Vagina (tissue), 2 donors: ENCODE measurements at places on chromosomes 3 and 15.
A peak's percentile ranks its signal among the peaks of the same experiment; 100 is the strongest.

GRCh38 chr3:69959581-69959980 is 40.0 kb upstream of the SAMMSON start:
- no peak for DNase-seq
- peaks cover 24% of the 10 kb centered on the region for H3K36me3 ChIP-seq
- H3K4me3 ChIP-seq: no peak overlapping the region
- no peak overlapping the region for H3K27ac ChIP-seq
- no peaks in the 10 kb centered on the region for H3K27me3 ChIP-seq

- no peak overlapping the region for H3K4me3 ChIP-seq
- H3K4me1 ChIP-seq: peaks cover 15% of the 10 kb centered on the region
- H3K27ac ChIP-seq: no peak overlapping the region
- no peaks in the 10 kb centered on the region for H3K27me3 ChIP-seq
- no peak for DNase-seq
Measured at GRCh38 chr3:72664184-72664975, 183.9 kb downstream of the SHQ1 start.

DNA sequence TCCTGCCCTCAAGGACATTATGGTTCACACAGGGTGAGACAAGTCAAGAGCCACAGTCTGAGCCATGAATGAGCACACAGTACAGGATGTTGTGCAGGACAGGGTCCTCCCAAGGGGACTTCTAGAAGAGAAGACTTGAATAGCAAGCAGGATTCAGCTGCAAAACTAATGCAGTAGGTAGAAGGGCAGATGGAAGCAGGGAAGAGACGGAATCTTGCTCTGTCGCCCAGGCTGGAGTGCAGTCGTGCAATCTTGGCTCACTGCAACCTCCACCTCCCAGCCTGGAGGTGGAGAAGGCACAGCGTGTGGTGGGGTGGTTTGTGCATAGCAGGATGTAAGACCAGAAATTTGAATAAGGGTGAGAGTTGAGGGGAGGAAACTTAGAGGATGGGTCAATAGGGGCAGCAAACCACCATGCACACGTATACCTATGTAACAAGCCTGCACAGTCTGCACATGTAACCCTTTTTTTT is 8.0 kb downstream of the BCL2L10 start:
- no peak for DNase-seq
- H3K4me3 ChIP-seq: no peak overlapping the region
- H3K4me1 ChIP-seq: peaks cover 20% of the 10 kb centered on the region
- no peaks in the 10 kb centered on the region for H3K27me3 ChIP-seq

DNA sequence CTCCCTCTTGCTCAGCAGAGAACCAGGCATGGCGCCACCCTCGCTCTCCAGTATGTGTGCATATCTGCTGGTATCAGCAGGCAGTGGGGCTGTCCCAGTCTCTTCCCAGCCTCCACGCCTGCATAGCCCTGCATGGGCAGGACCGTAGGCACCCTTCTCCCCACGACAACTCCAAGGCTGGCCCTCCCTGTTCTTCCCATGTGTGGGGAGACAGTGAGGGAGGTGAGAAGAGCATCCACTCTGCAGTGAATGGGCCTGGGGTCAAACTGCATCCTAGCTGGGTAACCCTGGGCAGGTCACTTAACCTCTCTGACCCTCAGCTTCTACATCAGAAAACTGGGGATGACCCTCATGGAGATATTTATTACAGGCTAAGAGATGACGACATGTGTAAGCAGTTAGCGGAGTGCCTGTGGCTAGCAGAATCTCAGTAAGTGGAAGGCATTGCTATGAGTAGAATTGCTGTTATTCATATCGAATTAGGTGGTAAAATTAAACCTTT is 13.3 kb upstream of the SSUH2 start:
- no peak for DNase-seq
- H3K4me3 ChIP-seq: no peak overlapping the region
- H3K36me3 ChIP-seq: no peaks in the 10 kb centered on the region
- H3K4me1 ChIP-seq: no peaks in the 10 kb centered on the region
- peak overlapping the region; percentile 5 for H3K27ac ChIP-seq

DNA sequence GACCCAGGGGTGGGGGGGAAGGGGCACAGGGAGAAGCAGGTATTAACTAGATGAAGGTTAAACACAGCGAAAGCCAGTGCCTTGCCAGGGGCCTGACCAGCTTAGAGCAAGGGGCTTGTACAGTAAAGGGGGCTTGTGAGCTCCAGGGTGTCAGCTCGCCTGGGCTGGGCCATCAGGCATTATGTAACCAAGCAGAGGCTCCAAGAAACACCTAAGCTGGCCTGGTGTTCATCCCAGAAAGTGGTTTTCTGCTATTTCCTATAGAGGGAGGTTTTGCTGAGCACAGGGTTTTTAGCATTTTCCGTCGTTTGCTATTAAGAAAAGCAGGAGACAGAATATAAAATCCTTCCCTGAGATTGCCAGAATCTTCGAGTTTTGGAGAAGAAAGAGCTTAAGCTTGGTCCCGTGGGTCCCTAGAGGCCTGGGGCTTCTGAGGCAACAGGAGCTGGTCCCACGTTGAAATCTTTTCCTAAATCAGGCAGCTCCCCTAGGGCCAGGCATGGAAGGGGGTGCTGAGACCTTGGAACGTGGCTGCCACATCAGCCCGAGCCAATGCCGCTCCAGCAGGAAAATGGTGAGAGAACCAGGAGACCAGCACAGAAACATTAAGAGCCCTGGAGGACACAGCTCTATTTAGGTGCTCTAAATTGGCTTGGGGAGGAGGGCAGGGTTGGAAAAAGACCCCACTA is 71.4 kb downstream of the ISG20 start:
- no peaks in the 10 kb centered on the region for H3K36me3 ChIP-seq
- DNase-seq: no peak
- H3K4me1 ChIP-seq: peaks cover 7% of the 10 kb centered on the region
- H3K27ac ChIP-seq: no peak overlapping the region
- H3K27me3 ChIP-seq: no peaks in the 10 kb centered on the region
- H3K4me3 ChIP-seq: no peak overlapping the region

- H3K27ac ChIP-seq: peak within 1 kb of the TSS; percentile 95
- H3K4me3 ChIP-seq: peak within 1 kb of the TSS; percentile 74
- H3K4me1 ChIP-seq: peaks cover 30% of the 10 kb centered on the region
- DNase-seq: no peak
- H3K36me3 ChIP-seq: no peaks in the 10 kb centered on the region
- H3K27me3 ChIP-seq: no peaks in the 10 kb centered on the region
Measured at GRCh38 chr15:29822100-29822683, at the start of gene TJP1. TJP1 (minus strand) TSS chr15:29822468; CDS start chr15:29822028, 440 bp downstream.

- no peak overlapping the region for H3K27ac ChIP-seq
- H3K36me3 ChIP-seq: no peaks in the 10 kb centered on the region
- no peak overlapping the region for H3K4me3 ChIP-seq
- peaks cover 5% of the 10 kb centered on the region for H3K4me1 ChIP-seq
- H3K27me3 ChIP-seq: no peaks in the 10 kb centered on the region
- no peak for DNase-seq
Measured at GRCh38 chr15:93997071-93997658, 234.2 kb upstream of the MCTP2 start.

DNA sequence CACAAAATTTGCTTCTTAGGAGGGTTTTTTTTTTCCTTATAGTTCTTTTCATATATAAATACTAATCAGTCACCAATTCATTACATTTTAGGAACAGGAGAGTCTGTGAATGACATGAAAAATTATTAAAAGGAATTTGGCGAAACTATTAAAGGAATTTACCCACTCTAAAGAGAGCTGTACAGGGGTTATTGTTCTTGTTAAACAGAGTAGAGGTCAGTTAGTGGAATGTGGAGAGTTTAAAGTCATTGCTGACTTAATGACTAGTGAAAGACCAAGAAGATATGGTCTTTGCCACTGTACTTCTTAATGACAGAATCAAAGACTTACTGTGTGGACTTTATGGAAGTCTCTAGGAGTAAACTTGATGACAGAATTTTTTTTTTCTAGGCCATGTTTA is 333.6 kb upstream of the C2CD4B start:
- no peak overlapping the region for H3K4me3 ChIP-seq
- no peaks in the 10 kb centered on the region for H3K36me3 ChIP-seq
- H3K27me3 ChIP-seq: no peaks in the 10 kb centered on the region
- H3K27ac ChIP-seq: no peak overlapping the region
- no peak for DNase-seq

DNA sequence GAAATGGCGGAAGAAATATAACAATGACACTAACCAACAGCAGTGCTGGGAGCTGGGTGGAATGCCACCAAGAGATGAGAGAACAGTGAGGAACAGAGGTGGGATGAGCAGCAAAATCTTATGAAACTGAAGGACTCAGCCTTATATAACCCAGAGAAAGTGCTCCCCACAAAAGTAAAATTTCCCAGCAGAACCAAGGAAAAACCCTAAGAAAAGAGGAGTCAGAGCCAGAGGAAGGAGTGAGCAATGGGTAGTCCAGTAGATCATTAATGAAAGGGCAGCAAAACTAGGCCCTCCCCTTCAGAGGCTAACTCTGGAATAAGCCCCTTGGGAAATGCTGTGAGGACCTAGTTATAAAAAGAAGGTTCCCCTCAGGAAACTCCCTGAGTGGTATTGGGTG is 24.7 kb upstream of the UBE2E1 start:
- no peaks in the 10 kb centered on the region for H3K27me3 ChIP-seq
- H3K36me3 ChIP-seq: no peaks in the 10 kb centered on the region
- peaks cover 21% of the 10 kb centered on the region for H3K4me1 ChIP-seq
- no peak for DNase-seq

DNA sequence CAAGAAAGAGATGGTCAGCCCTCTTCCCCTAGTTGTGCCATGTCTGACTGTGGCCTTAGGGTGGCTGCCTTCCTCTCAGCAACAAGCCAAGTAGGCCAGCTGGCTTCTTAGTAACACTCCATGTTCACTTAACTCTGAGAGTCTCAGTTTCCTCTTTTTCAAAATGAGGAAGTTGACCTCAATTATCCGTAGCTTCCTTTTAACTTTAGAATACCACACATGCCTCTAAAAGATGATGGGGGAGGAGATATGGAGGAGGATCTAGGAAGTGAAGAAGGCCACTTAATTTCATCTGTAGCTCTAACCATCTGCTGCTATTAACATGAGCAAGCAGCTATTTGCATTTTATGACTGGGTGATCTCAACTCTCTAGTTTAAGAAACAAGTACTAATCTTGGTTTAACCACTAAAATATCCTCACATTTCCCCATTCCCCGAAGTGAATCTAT is 32.9 kb downstream of the CD200R1L start:
- peaks cover 48% of the 10 kb centered on the region for H3K4me1 ChIP-seq
- peak overlapping the region; percentile 70 for H3K27ac ChIP-seq
- no peak overlapping the region for H3K4me3 ChIP-seq
- no peaks in the 10 kb centered on the region for H3K27me3 ChIP-seq
- no peaks in the 10 kb centered on the region for H3K36me3 ChIP-seq
